ENCODE measurements at places on chromosomes 1 and 21. TPM values are rescaled to one million over a fixed set of nuclear protein-coding genes. Genes with fewer than 3 reads are reported as not detected.

DNA sequence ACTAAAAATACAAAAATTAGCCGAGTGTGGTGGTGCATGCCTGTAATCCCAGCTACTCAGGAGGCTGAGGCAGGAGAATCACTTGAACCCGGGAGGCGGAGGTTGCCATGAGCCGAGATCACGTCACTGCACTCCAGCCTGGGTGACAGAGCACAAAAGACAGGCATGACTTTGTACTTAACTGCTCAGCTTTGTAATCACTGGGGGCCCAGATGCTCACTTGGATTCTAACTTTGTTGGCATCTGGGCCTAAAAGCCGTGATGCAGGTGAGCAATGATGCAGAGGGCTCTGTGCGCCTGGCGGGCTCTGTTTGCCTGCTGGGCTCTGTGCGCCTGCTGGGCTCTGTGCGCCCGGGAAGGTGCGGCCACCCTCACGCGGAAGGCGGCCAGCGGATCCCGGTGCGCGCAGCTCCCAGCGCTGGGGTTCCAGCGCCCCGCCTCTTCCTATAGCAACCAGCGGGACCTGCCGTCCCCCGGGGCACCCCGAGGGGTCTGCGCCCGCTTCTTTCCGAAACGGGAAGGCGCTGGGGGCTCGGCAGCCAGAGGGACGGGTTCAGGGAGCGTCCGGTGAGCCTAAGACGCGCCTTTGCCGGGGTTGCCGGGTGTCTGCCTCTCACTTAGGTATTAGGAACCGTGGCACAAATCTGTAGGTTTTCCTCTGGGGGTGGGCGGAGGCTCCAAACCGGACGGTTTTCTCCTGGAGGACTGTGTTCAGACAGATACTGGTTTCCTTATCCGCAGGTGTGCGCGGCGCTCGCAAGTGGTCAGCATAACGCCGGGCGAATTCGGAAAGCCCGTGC lies 31.7 kb downstream of the PRMT2 start:
- no peak for DNase-seq

DNA sequence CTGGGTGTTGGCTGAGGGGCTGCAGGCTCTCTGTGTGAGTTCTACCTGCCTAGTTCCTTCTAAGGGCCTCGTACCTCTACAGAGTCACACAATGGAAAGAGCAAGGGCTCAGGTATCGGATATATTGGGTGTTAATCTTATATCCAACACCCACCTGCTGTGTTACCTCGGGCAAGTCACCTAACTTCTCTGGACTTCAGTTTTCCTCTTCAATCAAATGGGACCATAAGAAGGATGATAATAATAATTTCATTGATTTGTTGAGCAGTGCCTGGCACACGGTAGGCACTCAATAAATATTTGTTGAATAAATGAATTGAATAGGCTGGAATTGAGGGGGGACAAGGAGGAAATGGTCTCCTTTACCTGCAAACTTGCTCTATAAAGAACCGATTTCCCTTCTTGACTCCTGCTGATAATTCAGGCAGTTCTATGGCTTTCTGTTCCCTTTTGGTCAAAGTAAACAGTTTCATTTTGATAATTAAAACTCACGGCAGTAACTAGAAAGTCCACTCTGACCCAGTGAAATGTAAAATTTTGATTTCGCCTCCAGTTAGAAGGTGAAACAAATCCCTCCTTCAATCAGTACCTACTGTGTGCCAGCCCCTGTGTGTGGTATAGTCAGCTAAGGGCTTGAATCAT lies 16.5 kb upstream of the MAN1C1 start:
- DNase-seq, result no peak

- no peak for DNase-seq
Measured at GRCh38 chr1:113091988-113092594, 19.1 kb downstream of the LRIG2 start.

DNA sequence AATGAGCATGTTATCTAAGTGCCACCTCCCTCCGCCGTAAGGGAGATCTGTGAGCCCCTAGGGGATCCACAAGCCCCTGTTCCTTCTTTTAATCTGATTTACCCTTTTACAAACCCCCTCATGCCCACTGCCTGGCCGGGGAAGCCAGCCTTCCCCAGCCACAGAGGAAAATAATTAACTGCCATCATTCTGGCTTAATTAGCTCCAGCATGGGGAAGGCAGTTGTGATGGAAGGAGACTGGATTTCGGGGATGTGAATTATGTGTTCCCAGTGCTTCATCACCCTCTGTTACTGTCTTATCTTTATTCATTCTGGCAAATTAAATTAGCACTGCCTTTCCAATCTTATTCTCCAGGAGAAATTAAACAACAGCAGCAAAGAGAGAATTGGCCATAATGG lies 135.8 kb downstream of the PTPRU start:
- no peak for DNase-seq

- no peak for DNase-seq
Measured at GRCh38 chr1:30465096-30465495, 258.3 kb downstream of the MATN1 start.

- no peak for DNase-seq
Measured at GRCh38 chr1:110714374-110714995, 39.7 kb upstream of the KCNA3 start.

- no peak for DNase-seq
Measured at GRCh38 chr1:191641420-191642260, 516.6 kb upstream of the RGS18 start.

- DNase-seq, result no peak
Measured at GRCh38 chr1:236654957-236655356, 31.3 kb upstream of the ACTN2 start.

- DNase-seq, result no peak
Measured at GRCh38 chr1:156247460-156248322, at the start of gene PAQR6. Gene PAQR6, minus strand, starts transcription at chr1:156248056. Its CDS starts 1,325 bp downstream, at chr1:156246731.

DNA sequence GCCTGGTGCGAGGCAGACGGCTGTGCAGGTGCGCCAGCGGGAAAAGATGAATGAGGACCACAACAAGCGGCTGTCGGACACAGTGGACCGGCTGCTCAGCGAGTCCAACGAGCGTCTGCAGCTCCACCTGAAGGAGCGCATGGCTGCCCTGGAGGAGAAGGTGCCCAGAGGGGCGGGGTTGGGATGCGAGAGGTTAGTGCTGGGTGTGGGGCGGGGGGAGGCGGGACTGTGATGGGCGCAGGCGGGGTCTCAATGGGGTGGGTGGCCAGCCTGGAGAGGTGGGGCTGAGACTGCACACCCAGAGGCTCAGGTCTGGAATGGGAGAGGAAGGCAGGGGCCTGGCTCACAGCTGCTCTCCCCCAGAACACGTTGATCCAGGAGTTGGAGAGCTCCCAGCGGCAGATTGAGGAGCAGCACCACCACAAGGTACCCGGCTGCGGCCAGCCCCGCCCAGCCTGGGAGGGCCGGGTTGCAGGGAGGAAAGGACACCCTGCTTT lies 22.3 kb downstream of the PPFIA4 start:
- no peak for DNase-seq

DNA sequence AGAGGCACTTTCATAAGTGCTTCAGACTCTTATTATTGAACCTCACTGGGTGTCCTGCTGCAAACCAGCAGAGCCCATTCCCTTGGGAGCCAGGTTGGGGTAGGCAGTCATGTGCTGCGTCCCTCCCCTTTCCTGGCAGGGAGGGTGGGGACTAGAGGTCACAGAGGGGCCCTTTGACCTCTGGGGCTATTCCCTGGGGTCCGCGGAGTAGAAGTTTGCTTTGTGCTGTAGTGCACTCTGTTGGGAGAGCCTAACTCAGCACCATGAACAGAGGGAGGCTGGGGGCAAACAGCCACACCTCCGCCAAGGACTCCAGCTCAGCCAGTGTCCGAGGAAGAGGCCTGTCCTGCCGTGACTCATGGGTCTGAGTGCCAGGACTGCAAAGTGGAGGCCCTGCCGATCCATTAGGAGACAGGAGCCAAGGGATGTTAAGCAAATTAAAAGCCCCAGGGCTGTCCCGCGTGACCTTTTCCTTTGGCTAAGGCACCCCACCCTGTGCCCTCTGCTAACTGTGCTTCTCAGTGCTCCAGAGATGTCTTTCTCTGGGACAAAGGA lies 3.0 kb upstream of the IGSF21 start:
- no peak for DNase-seq

- DNase-seq, result no peak
Measured at GRCh38 chr1:226679262-226679661, 59.8 kb downstream of the ITPKB start.

DNA sequence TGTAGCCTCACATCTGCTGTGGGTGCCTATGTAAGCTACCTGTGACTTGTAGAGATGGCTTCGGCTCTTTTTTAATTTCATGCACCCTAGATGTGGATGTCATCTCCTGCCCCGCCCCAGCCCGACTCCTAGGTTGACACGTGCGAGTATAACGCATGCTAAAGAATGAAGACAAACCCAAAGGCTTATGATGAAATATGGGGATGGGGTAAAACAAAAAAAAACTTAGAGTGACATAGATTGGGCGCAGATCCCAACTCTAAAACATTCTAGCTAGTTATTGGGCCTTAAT lies 613 bp upstream of the ERO1B start:
- no peak for DNase-seq

GRCh38 chr1:96715482-96715881 lies 6.1 kb upstream of the PTBP2 start:
- no peak for DNase-seq

- DNase-seq, result no peak
Measured at GRCh38 chr1:50702395-50702794, 257.7 kb downstream of the FAF1 start.

DNA sequence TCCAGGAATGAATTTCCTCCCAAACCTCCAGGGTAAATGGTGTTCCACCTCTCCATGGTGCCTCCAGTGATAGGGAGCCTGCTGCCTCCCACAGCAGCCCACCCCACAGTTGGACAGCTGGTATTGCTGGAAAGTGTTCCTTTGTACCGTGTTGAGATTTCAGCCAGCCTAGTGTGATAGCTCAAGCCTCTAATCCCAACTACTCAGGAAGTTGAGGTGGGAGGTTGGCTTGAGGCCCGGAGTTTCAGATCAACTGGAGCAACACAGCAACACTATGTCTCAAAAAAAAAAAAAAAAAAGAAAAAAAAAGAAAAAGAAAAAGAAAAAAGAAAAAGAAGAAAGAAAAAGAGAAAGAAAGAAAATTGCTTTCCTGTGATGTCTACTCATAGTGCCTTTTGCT lies 96.1 kb downstream of the CHD1L start:
- DNase-seq, result no peak

- DNase-seq, result no peak
Measured at GRCh38 chr1:68049941-68050878, at the start of gene DIRAS3. Gene DIRAS3, minus strand, starts transcription at chr1:68050627. Its CDS starts 3,330 bp downstream, at chr1:68047297.

DNA sequence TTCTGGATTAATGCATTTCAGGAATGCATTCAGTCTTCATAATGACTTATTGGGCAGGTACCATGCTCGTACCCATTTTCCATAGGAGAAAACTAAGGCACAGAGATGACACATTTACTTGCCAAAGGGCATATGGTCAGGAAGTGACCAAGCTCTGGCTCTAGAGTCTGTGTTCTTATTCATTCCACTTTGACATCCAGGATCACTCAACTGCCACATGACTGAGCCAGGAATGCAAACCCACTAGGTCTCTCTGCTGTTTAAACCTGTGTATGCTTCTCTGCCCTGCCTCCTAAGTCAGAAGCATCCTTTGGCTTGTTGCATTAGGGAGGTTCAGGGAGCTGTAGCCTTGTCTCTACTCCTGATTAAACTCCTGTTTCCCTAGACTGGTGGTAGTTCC lies 7.5 kb downstream of the KAZN start:
- no peak for DNase-seq

DNA sequence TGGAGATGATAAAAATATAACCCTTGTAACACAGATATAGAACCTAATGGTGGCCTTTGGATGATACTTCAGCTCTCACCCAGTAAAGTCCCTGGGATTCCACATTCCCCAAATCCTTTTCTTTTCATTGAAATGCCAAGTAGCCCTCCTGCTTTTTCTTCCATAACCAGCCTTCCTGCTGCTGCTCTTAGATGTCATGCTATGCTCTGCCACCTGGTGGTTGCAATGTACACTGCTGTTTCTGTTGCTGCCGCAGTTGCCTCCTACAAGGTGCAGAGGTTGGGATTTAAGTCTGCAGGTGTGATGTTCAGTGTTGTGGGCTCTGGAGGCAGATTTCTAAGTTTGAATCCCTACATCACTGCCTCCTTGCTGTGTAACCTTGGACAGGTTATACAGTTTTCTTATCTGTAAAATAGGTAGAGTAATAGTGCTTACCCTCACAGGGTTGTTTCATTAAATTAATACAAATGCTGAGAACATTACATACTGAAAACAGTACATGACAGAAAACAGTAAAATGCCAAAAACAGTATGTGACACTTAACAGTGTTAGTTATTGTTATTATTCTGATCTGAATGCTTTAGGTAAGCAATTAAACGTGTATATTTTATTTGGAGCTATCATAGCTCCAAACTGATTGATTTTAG lies 64.3 kb downstream of the CAMSAP2 start:
- DNase-seq, result peak; percentile 33

DNA sequence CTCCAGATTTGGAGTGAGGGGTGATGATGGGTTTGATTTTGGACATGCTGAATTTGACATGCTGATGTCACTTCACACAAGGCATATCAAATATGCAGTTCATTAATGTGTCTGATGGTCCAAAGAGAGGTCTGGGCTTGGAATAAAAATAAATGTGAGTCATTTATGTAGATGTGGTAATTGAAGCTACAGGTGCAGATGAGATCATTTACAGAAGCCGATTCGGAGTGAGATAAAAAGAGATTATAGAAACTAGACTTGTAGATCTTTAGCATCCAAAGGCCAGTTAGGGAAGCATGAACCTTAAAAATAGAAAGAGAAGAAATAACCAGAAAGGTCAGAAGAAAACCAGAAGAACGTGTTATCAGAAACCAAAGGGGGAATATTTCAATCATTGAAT lies 350.9 kb upstream of the ZP4 start:
- DNase-seq, result no peak

DNA sequence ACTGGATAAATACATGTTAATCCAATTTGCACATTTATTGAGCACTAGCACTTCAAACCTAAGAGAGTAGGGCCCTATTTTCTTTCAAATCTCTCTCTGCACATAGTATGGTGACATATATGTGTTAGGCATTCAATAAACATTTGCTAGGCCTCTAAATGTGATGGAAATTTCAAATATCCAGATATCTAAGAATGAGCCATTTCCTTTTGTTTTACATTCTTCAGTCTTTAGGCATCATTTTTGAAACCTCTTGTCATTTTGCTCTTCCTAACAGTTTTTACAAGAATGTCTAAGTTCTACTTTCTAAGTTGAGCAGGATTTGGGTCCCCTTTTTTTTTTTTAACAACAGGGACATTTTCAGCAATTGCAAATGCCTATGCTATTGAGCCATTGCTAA lies 395.7 kb upstream of the ST6GALNAC5 start:
- DNase-seq, result no peak

DNA sequence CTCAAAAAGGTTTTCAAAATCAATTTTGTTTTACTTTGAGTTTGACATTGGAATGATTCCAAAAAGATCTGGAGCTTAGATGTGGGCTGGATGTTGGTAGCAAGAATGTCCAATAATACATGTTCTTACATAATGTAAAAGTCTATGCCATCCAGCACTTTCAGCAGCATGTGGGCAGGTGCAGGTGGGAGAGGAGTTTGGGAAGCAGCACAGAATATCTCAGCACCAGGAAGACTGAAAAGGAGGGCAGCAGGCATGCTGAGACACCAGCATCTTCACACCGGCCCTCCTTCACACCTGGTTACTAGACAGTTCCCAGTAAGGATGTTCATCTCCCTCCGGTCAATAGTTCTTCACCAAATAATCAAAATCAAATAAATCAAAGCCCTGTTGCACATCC lies 166.6 kb downstream of the ZBTB18 start:
- no peak for DNase-seq

The ADAMTSL4 gene
- total RNA-seq, result 35.5 TPM

The C1orf226 gene
- 1.4 TPM for total RNA-seq

The DIRAS3 gene
- 3.0 TPM for total RNA-seq

The CACNA1S gene
- 1.9 TPM for total RNA-seq

The RHBG gene
- not detected for total RNA-seq

The FAM131C gene
- not detected for total RNA-seq

The MYCL gene
- 35.1 TPM for total RNA-seq

The S100A2 gene
- total RNA-seq, result 26.2 TPM

The KRTAP20-2 gene
- total RNA-seq, result not detected

The TRIM67 gene
- 0.42 TPM for total RNA-seq

The NEGR1 gene
- total RNA-seq, result 92.3 TPM

Data from urinary bladder (tissue), 4 donors.